ENCODE measurements at places on chromosomes 7 and 10.

DNA sequence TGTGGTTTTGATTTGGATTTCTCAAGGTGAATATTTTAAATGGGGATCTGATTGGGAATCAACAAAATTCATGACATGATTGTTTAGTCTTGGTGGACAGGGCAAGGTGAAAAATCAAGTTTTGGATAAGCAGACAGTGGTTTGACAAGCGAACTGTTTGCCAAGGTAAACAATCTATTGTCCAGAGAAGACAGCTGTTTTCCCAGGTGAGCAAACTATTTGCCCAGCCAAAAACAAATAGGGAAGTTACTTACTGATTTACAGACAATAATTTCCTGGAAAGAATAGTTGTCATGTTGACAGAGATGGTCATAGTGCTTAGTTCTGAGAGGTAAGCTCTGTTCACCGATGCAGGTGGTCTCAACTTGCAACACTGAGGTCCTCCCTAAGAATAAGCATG lies 94.0 kb upstream of the STEAP1B start:
- DNase-seq, result no peak

- no peak for DNase-seq
Measured at GRCh38 chr10:97785231-97785630, 13.4 kb upstream of the SFRP5 start.

GRCh38 chr10:29698773-29699490 lies 64.2 kb upstream of the SVIL start:
- peak; percentile 48 for DNase-seq

GRCh38 chr7:44218418-44219201 lies 17.8 kb downstream of the YKT6 start:
- DNase-seq, result peak; percentile 91

DNA sequence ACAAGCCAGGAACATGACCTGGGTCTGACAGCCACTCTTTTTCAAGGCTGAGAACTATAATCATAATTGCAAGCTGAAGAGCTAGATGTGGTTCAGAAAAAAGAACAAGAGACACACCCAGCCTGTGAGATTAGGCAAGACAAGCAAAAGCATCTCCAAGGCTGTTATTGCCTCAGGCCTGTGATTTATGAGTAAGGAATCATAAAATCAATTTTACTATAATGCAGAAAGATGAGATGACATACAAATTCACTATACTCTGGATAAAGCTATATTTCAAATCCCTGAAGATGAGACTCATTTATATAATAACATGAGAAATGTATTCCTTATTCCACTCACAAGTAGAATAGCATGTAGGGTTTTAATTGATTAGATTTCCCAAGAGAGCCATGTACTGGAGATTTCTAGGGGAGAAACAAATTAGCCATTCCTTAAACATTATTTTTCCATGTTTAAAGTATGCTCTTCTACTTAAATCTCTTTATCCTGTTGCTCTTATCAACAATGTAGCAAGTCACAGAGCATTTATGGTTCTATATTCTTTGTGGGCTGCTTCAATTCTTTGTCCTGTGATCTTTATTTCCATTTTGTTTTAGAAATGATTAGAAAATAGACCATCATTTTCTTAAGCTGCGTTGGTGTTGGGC lies 47.4 kb downstream of the FHIP2A start:
- DNase-seq, result no peak

- DNase-seq, result no peak
Measured at GRCh38 chr7:28130277-28130676, 50.3 kb downstream of the JAZF1 start.

DNA sequence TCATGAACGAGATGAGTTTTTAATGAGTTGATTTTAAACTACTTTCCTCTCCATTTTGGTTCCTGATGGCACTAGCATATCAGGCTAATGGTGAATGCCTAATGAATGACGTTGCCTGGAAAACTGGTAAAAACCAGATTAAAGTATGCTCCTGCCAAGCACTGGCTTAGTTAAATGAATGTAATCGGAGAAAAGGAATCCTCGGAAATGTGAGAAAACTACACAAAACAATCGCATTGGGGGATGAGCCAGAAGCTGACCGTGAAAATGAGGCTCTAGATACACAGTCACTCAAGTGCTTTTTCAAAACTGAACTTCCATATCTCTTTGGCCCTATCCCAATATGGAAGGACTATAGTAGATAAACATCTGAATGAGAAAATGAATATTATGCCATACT lies 153.8 kb upstream of the COL1A2 start:
- no peak for DNase-seq

DNA sequence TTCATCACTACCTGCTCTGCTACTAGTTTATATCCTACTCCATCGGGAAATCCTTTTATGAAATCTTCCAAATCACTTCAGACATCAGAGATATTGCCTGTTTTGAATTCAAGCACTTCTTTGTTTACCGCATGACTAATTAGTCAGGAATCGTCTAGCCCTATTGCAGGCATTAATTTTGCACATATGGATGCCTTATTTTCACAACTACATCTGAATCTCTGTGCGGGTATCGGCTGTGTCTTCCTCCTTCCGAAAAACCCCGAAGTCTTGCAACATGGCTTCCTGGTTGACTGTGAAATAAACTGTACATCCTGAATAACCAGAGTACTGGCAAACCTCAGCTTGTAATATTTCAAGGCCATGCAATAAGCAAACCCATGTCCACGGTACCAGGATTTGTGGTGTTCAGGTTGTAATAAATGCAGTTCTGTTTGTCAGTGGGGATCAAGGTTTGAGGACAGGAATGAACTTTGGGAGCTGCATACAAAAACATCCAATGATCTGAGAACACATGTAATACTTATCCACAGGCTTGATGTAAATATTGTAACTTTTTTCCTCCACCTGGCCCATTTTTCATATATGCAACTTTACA lies 642.1 kb downstream of the PARD3 start:
- no peak for DNase-seq

GRCh38 chr10:132011024-132011423 lies 29.3 kb upstream of the BNIP3 start:
- no peak for DNase-seq

GRCh38 chr7:84399661-84400060 lies 205.1 kb upstream of the SEMA3A start:
- peak; percentile 12 for DNase-seq

- no peak for DNase-seq
Measured at GRCh38 chr7:133452577-133452976, 199.7 kb downstream of the EXOC4 start.

GRCh38 chr10:60171436-60172013 lies 218.2 kb downstream of the ANK3 start:
- DNase-seq, result no peak

GRCh38 chr10:95675403-95676116 lies 18.2 kb downstream of the TCTN3 start:
- DNase-seq, result no peak

GRCh38 chr10:77164616-77165311 lies 472.8 kb downstream of the KCNMA1 start:
- no peak for DNase-seq

GRCh38 chr7:134320201-134320600 lies 3.5 kb upstream of the SLC35B4 start:
- no peak for DNase-seq

DNA sequence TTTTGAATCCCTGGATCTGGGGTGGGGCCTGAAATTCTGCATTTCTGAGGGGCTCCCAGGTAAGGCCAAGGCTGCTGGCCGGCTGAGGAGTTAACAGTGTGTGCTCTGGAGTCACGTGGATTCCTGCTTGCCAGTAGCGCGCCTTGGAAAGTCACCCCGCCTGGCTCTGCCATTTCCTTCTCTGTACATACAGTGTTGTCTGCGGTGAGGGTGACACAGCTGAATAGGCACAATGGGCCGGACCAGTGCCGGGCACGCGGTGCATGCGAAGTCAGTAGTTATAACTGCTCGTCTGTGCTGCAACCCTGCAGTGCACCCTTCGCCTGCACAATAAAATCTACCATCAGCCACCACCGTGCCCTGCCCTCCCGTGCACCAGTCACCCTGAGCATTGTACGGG lies 68.0 kb upstream of the EEPD1 start:
- DNase-seq, result no peak

DNA sequence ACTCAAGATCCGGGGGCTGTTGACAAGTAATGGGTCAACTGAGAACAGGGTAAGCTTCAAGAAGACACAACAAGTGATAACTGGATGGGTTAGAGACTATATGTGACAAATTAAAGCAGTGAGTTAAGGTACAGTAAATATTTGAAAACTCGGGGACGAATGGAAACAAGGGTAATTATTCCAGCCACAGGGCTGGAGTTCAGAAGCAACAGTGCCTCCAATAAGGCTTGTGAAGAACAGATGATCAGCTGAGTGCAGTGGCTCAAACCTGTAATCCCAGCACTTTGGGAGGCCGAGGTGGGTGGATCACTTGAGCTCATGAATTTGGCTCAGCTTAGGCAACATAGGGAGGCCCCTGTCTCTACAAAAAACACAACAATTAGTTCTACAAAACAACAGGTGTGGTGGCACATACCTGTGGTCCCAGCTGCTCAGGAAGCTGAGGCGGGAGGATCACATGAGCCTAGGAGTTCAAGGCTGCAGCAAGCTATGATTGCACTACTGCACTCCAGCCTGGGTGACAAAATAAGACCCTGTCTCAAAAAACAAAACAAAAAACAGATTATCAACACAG lies 20.5 kb upstream of the DLD start:
- DNase-seq, result no peak
